ENCODE measurements at places on chromosomes 7 and 10.

GRCh38 chr10:99731306-99732032 is 458 bp downstream of the COX15 start:
- DNase-seq, result no peak

DNA sequence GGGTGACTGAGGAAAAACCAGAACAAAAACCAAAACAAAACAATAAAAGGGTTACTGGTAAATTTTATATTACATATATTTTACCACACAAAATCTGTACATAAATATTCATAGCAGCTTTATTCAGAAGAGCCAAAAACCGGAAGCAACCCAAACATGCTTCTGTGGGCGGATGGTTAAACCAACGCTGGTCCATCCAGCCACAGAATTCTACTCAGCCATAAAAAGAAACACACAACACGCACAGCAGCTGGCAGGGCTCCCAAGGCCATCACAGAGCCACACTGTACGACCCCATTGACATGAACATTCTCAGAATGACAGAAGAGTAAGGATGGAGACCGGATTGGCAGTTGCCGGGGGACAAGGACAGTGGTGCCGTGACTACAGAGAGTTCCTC is 83.6 kb downstream of the PROSER2 start:
- no peak for DNase-seq

DNA sequence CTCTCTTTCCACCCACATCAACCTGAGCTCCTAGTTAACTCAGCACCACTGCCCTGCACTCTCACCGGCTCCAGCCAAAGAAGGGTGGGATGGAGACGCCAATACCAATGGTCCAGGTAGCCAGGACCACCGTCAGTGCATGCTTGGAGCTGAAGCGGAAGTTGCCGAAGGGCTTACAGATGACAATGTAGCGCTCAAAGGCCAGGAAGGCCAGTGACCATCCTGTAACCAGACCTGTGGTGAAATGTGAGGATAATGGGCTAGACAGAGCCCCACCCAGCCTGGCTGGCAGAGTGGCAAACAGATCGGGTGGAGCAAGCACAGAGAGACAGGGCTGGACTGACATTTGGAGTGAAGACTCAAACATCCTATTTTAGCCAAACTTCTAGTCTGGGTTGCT is 673 bp downstream of the OPN1SW start:
- DNase-seq, result no peak

DNA sequence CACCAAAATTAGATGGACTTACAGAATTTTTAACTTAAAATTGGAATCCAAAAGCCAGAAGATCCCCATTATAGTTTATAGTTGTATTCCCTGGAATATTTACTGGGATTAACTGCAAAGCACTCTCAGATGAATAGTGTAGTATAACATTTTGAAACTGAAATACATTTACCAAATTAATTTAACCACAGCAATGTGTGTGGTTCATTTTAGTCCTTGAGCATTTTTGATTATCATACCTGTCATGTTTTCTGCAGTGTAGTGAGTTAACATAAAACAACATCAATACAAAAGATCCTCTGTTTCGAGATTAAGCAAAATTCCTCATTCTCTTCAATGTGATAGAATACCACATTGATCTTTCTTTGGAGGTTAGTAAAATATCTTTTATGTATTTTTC is 3.7 kb downstream of the VIM start:
- DNase-seq, result no peak

DNA sequence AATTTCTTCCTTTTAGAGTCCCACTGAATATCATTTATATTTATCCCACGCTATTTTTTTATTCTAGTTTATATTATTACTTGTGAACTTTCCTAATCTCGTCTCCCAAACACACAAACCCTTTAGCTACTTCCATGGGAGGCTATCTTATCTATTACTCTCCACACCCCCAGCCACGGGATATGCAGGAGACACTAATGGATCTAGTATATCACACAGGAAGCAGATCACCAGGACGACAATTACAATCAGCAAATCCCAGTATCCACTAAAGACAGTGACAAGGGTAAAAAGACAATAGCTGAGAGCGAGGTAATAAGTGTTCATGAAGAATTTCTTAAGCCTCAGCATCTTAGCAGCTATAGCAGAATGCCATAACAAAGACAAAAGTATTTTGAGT is 3.8 kb upstream of the AKR1E2 start:
- DNase-seq, result no peak

DNA sequence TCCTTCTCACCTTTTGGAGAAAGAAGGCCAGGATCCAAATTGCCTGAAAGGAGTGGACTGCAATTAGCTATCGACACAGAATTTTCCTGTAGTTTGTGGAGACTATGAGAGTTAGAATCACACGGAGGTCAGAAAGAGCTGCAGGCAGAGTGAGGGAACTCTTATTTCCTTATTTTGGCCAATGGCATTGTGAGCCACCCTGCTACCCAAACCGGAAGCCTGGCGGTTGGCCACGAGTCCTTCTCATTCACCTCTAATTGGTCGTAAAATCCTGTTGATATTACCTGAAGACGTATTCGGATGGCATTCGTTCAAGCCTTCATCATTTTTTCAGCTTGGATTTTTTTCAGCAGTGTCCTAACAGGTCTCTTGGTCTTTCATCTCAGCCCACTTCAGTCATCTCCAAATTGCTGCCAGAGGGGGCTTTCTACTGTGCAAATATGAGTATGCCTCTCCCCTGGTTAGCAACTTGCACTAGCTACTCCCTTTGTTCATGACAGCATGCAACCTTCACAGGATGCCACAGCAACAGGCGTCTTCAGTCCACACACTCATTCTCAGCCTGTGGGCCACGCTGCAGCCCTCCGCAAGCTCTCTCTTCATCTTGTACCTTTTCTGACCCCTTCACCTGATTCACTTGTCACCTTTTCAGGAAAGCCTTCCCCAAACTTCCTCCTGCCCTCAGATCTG is 66.9 kb downstream of the GATA3 start:
- DNase-seq, result no peak

GRCh38 chr7:140621401-140622021 is 19.1 kb downstream of the DENND2A start:
- no peak for DNase-seq

DNA sequence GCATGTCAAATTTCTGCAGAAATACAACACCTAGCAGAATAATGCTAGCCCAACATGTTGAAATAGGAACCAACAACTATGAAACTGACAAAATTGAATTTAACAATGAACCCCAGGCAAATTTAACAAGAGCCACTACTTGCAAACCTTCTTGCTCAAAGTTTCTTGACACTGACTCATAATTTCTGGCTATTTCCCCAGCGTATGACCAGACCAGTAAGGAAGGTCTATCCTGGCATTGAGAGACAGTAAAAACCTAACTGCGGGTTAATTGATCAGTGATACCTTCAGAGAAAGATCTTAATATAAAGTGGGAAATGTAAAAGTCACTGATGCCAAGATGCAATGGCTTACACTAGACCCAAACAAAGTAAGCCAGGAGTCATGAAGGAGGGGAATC is 510.1 kb downstream of the ARL4A start:
- DNase-seq, result no peak
